ENCODE measurements at places on chromosomes 6 and 20.

- DNase-seq: no peak
These were observed 154.8 kb downstream of the RPS12 start for GRCh38 chr6:132969196-132969595.

- no peak for DNase-seq
These were observed 226.2 kb downstream of the ERMARD start for GRCh38 chr6:169977434-169978265.

DNA sequence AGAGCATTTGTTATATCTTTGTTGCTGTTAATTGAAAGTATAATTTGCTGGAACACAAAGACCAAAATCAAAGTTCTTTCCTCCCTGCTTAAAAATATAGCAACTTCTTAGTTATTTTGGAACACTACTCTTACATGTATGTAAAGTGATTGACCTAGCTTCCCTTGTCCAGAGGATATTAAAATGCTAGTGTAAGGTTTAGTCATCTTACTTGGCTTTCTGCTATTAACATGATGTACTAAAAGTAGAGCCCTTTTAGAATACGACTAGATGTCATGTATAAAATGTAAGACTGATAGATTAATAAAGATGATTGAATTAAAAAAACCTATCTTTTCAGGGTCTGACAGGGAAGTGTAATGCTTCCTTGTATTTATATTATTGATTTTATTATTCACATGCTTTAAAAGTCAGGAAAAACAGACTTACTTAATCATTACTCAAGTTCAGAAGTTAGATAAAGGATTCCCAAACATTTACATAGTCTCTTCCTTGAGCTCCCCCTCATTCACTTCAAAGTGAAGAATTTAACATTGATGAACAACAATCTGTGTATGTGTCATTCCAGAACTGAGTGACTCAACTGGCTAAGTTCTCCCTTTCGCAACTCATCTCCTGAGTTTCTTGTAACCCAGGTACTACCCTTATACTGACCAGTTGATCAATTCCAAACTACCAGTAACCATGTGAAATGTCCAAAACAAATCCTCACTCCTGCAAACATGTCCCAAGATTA lies 50.9 kb downstream of the BTBD9 start:
- no peak for DNase-seq

DNA sequence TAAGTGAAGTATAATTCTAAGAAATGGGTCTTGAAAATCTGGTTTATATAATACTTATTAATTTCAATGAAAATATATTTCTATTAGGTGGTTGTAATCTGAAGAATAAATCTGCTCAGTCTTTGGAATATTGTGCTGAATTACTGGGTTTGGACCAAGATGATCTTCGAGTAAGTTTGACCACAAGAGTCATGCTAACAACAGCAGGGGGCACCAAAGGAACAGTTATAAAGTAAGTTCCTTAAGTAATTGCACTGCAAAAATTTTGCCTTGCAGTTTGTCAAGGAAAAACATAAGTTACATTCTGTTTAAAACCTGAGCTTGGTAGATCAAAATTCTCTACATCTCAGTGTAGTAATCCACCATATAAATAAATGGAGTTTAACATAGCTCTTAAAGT lies 106.0 kb downstream of the MYO6 start:
- peak; percentile 28 for DNase-seq

DNA sequence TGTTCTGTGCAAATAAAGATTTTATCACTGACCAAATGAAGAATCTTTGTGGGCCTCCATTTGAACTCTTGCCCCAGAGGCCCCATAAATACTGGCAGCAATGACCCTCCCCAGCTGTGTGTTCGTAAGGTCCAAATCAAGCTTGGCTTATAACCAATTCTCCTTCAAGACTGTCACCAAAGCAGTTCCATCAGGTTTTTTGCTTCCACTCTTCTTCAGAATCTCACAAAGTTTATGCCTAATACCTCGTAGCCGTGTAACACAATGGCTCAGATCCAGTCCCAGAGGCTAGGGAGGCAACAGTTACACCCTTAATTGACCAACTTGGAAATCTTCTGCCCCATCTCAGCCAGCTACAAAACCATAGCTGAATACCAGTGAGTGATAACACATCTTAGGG lies 120.5 kb downstream of the HIVEP2 start:
- no peak for DNase-seq

GRCh38 chr6:14121936-14122344 lies 4.4 kb downstream of the CD83 start:
- DNase-seq: peak; percentile 31

GRCh38 chr20:10110151-10110550 lies 75.4 kb downstream of the ANKEF1 start:
- DNase-seq: no peak

- DNase-seq: no peak
These were observed 282.7 kb upstream of the CITED2 start for GRCh38 chr6:139657119-139657518.

DNA sequence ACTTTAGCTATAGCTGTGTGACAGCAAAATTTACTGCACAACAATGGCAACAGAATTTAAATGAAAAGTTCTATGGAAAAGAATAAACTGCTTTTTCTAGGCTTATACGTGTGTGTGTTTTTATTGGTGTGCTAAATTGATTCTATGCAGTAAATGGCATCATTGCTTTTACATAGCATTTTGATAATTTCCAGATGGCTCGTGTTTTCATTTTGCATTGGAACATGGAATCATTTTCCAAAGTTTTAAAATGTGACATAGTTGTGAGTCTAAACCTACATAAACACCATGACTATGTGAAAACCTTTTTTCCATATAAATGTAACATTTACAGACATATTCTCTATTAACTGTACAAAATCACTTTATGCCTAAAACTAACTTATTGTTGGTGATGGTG lies 127.8 kb downstream of the SIM1 start:
- DNase-seq: no peak

DNA sequence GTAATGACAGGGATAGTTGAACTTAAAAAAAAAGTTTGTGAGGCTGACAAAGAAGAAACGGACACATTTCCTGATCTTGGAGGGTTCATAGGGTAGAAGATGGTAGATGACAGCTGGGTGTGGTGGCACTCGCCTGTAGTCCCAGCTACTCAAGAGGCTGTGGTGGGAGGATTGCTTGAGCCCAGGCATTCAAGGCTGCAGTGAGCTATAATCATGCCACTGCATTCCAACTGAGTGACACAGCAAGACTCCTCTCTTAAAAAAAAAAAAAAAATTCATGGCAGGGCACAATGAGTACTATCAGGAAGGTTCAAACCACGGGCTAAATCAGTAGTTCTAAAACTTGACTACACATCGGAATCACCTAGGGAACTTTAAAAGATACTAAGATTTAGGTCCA lies 2.0 kb upstream of the MICA start:
- DNase-seq: no peak

GRCh38 chr6:115643762-115644161 lies 416.9 kb downstream of the FRK start:
- no peak for DNase-seq

- no peak for DNase-seq
These were observed 13.1 kb upstream of the LIN28B start for GRCh38 chr6:104943781-104944180.

DNA sequence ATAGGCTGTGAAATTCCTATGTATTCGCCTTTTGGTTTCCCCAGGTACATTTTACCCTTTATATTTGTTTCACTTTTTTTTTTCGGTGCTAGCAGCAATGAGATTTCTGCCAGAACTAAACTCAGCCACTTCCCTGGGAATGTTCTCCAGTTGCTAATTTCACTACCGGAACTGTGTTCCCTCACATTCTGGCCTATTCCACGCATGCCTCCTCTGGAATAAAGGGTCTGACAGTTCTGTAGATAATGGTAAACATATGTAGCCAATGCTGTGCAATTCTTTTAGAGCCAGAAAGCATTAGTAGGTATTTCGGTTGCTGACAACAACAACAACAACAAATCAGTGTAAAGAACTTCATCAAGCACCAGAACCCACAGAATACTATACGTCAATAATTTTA lies 96.1 kb upstream of the TBX18 start:
- no peak for DNase-seq

DNA sequence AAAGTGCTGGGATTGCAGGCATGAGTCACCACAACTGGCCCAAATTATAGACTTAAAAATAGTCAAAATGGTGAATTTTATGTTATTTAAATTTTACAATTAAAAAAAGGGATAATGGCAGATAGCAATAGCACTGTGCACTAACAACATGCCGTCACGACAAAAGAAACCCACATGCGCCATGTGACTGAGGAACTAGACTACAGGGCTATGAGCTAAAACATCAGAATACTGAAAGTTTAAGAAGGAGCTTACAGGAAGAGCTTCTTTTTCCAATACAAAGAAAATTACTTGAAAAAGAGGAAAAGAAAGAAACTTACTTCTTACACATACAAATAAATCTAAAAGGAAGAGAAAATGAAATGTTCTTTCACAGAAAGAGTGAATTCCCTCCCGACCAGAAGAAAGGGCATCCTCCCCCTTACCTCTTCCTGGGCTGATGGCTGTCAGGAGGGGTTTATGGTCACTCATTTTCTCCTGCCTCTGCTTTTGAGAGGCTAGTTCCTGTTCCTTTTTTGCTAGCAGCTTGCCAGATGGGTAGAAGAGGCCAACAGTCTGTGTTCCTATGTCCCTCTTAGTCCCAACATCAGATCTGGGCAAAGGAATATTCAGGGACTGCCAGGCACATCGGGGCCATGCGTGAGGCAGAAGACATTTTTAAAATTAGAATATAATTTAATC lies 54.5 kb downstream of the DZANK1 start:
- no peak for DNase-seq

DNA sequence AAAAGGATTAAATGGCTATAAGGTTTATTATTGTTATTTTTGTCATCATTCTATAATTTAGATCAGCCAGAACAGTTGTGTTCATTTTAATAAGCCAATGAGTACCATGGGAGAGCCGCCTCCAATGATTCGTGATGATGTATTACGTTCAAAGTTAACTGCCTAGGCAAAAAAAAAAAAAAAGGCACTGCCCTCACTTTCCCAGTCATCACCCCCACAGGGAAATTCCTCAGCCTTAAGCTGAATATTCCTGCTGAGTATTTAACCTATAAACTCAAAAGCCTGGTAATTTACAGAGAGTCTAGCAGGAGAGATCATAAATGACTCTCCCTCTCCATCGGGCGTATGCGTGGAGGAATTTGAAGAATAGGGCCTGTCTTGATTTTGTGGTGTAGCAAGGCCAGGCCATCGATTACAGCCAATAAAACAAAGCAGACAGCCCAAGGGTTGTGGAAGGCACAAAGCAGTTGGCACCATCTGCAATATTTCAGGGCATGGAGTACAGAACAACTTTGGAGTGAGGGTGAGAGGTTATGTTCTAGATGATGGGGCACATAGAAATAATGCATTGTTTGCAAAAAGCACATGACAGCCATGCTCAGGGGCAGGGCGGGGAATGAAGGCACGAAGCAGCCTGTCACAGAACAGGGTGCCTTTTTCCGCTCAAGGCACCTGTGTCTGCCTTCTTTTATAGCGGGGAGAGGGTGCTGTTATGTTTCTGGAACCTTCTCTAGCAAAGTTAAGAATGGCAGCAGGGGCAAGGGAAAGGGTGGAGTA lies 138.2 kb upstream of the DTNBP1 start:
- no peak for DNase-seq

DNA sequence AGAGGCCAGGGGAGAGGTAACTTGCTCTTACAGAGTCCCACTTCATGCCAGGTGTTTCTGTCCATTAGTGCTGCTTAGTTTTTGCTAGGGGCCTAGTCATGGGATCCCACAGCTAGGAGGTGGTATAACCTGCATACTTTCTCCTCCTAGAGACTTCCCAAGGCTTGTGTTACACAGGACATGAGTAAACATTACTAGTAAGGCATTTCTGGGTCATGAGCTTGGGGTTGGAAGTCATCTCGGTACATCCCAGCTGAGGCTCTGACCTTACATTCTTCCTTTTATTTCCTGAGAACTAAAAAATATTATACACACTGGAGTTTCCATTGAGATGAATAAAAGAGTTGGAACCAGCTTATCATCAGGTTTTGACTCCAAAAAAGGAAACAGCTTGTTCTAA lies 20.9 kb upstream of the PNPLA1 start:
- no peak for DNase-seq

DNA sequence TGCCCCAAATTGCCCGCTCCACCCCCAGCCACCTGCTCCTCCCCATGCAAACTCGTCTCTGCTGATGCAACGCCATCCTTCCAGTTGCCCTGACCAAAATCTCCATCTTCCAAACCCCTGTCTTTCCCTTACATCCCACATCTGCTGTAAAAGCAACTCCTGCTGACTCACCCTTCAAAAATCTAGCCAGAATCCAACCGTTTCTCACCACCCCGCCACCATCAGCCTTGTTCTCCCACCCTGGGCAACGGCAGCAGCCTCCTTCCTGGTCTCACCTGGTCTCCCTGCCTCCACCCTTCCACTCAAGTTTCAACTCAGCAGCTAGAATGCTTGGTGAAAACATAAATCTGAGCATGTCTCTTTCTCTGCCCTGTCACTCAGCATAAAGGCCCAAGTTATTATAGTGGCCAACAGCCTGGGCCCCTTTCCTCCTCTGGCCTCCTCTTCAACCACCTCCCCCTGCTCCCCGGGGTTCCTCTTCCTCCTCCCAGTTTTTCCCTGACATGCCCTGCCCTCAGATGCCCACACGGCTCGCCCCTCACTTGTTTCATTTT lies 7.2 kb upstream of the SYNJ2 start:
- no peak for DNase-seq

GRCh38 chr6:121485359-121485811 lies 49.9 kb downstream of the GJA1 start:
- DNase-seq: no peak
